GM13976 (cell line): ENCODE measurements at places on chromosomes 6 and 20.
A peak's percentile ranks its signal among the peaks of the same experiment; 100 is the strongest.

GRCh38 chr6:38214159-38214558, 394.6 kb downstream of the ZFAND3 start:
- DNase-seq: no peak

DNA sequence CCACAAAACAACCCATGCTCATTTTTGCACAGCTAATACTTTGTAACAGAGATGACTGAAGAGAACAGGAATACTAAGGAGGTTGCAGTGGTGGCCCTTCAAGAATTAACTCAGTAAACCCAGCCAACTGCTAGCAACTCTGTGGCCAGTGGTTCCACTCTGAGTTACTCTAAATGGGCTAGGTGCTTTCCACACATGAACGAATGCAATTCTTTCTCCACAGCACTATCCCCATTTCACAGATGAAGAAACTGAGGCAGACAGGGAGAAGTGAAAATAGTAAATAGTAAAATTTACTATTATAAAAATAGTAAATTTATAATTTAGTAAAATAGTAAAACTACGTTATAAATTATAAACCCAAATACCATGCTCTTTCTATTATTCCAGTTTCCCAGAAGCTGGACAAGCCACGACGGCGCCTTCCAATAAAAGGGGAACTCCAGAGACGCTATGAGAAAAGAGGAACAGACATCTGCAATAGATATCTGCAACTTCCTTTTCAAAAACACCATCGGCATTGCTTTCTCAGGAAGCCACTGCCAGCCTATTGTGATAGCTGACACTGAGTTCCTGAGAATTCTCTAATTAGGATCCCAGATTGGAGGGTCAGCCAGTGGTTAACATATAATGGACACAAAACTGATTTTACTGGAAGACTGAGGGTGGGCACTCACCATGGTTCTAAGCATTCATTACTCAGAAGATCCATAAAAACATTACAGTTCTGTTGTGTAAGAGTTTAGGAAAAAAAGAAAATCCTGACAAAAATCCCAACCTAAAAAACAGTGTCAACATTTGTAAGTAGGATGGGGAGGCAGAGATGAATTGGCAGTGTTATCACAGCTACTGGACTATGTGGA, 16.2 kb downstream of the FKBP1A start:
- DNase-seq: no peak

DNA sequence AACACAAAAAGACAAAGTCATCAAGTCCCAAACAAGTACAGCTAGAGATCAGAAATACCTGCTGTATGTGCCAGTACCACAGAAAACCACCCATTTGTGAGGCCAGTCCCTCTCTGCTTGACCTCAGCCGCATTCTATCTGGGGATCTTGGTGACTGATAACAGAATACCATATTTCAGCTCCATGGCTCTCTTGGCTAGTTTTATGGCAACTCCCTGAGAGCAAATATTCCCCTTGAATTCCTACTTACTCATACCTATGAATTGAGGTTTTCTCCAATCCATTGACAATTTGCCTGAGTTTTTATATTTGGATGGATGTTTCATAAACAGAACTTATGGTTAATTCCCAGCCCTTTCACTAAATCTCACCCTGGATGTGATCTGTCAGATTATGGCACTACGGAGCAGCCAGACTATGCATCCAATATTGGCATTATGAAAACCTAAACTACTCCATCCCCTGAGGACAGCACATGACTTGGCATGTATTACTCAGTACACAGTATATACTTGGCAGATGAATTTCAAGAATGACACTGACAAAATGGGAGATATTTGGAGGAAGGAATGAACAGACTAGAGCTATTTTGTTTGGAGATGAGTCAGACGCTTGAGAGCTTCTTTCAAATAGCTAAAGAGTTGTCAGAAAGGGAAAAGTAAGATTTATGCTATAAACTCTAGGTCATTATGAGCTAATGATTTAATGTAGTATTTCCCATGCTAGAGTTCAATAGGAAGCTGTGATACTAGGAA, 95.7 kb downstream of the PRDM1 start:
- no peak for DNase-seq

DNA sequence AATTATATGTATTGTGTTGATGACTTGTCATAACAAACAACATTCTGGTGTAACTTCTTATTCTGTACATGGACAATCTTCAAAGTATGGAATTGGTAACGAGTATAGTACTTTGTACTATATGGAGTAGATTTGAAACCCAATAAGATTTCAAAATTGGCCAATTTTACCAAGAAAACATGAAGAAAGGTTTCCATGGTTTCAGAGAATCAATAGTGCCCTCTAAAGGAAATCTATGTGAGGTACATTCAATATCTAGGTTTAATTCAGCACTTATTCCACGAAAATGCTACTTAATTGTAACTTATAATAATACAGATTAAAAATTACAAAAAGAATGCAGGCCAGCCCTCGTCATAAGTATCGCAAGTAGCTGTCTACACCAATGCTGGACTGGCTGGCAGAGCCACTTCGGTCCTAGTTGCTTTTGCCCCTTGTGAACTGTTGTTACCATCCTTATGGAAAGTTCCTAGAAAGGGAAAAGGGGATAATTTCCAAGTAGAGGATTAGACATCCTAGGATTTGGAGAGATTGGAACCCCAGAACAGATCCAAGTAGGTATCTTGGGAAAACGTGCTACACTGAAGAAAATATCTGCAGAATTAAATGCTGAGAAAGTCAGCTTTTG, 70.9 kb downstream of the LCA5 start:
- peak; percentile 31 for DNase-seq

- DNase-seq: peak; percentile 37
These were observed 2.1 kb downstream of the DEF6 start for GRCh38 chr6:35299674-35300073.

GRCh38 chr20:20207872-20208271, 155.5 kb downstream of the CFAP61 start:
- no peak for DNase-seq

GRCh38 chr6:13296536-13296997, 31.8 kb downstream of the TBC1D7 start:
- no peak for DNase-seq

GRCh38 chr20:54026295-54027064, 43.9 kb downstream of the BCAS1 start:
- no peak for DNase-seq

GRCh38 chr6:83218646-83219045, 25.5 kb downstream of the RWDD2A start:
- DNase-seq: no peak

GRCh38 chr6:41970436-41970846, 28.8 kb upstream of the CCND3 start:
- no peak for DNase-seq

GRCh38 chr6:127302728-127303660, 36.3 kb downstream of the RNF146 start:
- peak; percentile 28 for DNase-seq

GRCh38 chr6:106730718-106731117, 101.3 kb downstream of the QRSL1 start:
- no peak for DNase-seq

- DNase-seq: no peak
These were observed 86.3 kb downstream of the SNX5 start for GRCh38 chr20:17882065-17882833.

DNA sequence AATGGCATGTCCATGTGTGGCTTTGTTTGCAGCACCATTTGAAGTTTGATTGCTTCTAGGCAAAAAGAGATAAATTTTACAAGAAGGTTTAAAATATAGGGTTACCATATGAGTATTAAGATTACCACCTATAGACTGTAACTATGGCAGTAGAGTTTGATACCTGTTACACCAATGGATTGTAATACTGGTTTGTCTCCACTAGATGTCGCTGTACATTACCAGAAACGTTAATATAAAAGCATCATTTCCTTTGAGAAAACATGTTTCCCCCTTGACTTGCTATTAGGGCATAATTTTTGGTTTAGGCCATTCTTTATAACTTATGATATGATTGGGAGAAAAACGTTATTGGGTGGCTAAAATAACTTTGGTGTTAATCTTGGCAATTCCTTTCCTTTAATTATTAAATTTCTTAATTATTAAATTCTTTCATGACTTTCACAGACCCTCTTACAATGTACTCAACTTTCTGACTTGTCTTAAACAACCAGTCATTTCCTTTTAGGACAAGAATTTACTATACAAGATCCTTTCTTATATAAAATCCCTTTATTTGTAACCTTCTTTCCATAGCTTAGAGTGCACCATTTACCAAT, 42.8 kb downstream of the HLA-DPB1 start:
- peak; percentile 54 for DNase-seq

GRCh38 chr6:141501616-141502015, 631.1 kb upstream of the GJE1 start:
- DNase-seq: no peak

- DNase-seq: no peak
These were observed 273.9 kb upstream of the THEMIS start for GRCh38 chr6:128174724-128175123.

DNA sequence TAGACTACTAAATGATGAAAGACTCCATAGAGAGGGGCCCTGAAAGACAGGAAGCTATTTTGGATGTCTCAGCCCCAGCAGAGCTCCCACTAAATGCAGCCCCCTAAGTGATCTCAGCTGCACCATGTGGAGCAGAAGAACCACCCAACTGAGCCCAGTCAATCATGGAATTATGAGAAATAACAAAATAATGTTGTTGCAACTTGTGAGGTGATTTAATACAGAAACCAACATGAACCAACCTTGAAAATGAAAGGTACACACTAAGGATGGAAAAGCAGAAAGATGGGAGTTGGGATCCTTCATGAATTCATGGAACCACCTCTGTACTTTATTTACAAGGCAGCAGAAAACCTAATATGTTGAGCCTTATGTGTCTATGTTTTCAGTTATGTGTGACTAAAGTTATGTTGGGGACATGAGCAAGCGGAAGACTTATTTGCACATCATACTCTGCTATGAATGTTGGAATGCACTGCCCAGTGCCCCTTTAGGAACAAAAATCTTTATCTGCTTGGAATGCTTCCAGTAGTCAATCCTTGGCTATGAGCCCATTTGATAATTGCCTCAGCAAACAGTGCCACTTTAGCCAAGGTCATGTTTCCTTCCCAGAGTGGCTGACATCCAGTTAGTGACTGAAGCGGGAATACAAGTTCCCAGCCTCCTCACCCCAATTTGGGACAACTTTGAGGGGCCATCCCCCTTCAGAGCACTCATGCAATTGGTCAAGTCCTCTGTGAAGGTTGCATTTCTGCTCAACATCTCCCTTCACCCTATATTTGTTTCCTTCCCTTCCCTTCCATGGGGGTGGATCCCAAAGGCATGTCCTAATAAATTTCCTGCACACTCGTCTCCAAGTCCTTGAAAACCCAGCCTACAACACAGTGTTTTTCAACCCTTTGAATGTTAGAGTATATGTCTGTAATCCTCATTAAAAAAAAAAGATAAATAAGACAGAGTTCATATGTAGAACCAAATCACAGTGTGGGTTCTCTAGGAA, 18.4 kb downstream of the TP53RK start:
- DNase-seq: no peak

DNA sequence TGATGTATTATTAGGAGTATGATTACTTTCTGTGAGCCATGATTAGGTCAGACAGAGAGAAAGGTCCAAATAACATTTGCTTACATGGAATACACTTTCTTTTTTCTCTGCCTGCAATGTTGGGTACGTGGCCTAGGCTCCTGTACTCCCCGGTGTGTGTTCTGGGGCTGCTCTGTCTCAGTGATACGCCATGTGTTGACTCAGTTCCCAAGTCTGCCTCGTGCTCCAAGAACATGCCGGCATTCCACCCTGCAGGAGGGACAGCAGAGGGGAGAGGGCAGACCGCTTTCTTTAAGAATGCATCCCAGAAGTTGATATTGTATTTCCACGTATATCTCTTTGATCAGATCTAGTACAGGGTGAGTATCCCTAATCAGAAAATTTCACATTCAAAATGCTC, 33.3 kb upstream of the THBS2 start:
- DNase-seq: no peak

GRCh38 chr6:167690931-167691330, 135.8 kb upstream of the AFDN start:
- DNase-seq: no peak
